ENCODE measurements at places on chromosomes 3 and 15.

GRCh38 chr3:161035711-161036110 lies 69.4 kb downstream of the B3GALNT1 start:
- DNase-seq = no peak

DNA sequence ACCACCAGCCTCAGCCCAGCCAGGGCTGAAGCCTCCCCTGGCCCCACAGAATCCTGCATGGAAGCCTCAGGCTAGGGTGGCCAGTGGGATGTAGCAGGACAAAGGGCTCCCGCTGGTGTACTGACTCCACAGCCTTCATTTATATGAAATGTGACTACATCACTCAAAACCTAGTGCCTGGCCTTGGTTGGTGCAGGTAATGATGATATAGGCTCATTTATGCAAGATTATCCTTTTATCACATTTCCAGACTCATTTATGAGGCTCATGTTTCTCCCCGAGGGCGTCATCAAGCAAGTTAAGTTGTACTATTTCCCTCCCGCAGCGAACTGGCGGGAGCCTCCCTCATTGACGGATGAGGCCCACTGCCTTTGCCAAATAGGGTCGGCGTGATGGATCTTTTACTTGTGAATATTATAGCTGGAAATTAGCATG lies 179.1 kb upstream of the SMAD3 start:
- DNase-seq = no peak

GRCh38 chr15:33031324-33031821 lies 163.1 kb downstream of the FMN1 start:
- no peak for DNase-seq

- no peak for DNase-seq
Measured at GRCh38 chr3:3744826-3745225, 54.4 kb upstream of the LRRN1 start.

GRCh38 chr15:96274698-96275097 lies 55.8 kb upstream of the NR2F2 start:
- DNase-seq = no peak

GRCh38 chr3:127161973-127162579 lies 30.9 kb upstream of the PRR23E start:
- DNase-seq = no peak

GRCh38 chr15:81196576-81197254 lies at the start of gene IL16:
Gene IL16 (plus strand): TSS chr15:81196879. CDS start chr15:81225400, 28,521 bp downstream.
- DNase-seq = no peak

GRCh38 chr3:180612364-180612763 lies 10.4 kb downstream of the TTC14 start:
- no peak for DNase-seq

DNA sequence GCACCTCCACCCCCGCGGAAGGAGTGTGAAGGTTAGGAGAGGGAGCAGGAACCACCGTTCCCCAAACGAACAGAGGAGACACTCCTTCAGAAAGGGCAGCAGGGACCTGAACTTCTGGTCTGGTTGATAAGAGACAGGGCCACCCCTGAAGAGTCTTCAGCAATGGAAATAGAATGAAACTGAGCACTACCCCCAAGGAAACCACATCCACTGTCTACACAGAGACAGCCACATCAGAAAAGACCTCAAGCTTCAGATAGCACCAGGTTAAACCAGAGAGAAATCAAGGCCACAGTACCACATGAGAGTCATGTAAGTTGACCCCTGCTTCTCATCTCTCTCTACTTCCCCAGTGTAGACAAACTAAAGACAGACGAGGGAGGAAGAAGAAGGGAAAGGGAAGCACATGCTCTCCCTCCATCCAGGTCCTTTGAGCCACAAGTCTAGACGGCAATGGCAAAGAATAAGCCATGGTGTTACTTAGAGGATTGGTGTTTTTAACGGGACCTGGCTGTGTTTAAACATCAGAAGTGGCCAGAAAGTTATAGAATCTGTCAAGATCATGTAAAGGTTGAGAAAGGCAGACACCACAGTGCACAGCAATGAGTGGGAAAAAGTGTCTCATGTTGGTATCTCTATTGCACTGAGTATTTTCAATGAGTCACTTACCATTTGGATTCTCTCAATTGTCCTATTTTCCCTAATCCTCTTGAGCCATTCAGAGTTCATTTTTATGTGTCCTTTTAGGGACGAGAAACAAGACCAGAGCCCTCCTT lies 31.4 kb upstream of the CTNNB1 start:
- DNase-seq = no peak

DNA sequence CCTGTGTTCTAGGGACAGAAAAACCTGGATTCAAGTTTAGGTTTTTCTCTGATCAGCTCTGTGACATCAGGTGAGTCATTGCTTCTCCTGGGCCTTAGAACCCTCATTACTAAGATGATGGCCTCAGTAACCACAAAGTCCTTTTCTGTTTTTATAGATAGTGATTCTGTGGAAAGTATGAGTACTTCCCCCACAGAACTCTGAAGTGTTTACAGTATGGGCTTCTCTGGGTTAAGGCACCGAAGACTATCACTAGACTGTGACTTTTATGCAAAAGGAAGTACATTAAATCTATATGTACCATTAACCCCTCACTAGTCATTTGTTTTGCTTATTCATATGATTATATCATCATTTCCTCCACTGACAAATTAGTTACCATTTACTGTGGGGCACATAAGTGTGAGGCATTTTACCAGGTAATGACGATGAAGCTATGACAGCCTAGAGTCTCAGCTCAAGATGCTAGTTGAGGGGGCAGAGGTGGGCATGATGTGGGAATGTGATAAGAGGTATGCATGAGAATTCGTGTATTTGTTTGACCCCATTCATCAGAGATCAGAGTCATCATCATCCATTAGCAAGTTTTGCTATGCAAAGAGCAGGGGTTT lies 15.0 kb upstream of the RORA start:
- DNase-seq = no peak

- no peak for DNase-seq
Measured at GRCh38 chr15:62606376-62607113, 436.0 kb upstream of the TPM1 start.

GRCh38 chr3:71356265-71356664 lies 227.3 kb downstream of the FOXP1 start:
- no peak for DNase-seq

DNA sequence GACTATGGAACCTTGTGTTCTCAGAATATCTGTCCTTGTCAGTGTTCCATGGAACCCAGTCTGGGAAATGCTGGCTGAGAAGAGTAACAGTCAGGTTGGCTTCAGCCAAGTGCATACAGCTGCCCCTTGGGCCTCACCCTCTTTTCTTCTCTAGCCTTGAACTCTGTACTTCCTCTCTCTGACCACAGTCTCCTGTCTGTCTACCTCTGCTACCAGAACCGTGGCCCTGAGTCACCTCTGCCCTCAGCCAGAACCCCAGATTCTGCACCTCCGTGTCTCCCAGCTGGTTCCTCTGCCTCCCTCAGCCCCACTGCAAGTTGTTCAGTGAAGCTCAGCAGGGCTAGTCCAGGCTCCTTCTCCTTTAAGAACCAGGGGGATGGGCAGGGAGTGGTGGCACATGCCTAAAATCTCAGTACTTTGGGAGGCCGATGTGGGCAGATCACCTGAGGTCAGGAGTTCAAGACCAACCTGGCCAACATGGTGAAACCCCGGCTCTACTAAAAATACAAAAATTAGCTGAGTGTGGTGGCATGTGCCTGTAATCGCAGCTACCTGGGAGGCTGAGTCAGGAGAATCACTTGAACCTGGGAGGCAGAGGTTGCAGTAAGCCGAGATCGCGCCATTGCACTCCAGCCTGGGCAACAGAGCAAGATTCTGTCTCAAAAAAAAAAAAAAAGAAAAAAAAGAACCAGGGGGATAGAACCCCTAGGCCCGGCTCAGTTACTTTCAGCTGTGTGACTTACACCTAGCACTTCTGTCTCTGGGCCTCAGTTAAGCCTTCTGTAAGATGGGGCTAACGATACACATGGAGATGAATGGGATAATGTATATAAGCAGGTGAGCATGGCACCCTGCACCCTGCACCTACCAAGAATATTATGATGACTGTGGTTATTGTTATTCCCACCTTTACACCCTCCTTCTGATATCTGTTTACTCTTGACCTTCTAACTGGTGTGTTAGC lies 24.3 kb upstream of the TATDN2 start:
- no peak for DNase-seq
